ENCODE measurements at places on chromosomes 1 and 21.

GRCh38 chr1:179879797-179880196 lies 2.2 kb upstream of the TOR1AIP2 start:
- DNase-seq: no peak

GRCh38 chr1:201250326-201251011 lies 32.8 kb upstream of the PKP1 start:
- no peak for DNase-seq

DNA sequence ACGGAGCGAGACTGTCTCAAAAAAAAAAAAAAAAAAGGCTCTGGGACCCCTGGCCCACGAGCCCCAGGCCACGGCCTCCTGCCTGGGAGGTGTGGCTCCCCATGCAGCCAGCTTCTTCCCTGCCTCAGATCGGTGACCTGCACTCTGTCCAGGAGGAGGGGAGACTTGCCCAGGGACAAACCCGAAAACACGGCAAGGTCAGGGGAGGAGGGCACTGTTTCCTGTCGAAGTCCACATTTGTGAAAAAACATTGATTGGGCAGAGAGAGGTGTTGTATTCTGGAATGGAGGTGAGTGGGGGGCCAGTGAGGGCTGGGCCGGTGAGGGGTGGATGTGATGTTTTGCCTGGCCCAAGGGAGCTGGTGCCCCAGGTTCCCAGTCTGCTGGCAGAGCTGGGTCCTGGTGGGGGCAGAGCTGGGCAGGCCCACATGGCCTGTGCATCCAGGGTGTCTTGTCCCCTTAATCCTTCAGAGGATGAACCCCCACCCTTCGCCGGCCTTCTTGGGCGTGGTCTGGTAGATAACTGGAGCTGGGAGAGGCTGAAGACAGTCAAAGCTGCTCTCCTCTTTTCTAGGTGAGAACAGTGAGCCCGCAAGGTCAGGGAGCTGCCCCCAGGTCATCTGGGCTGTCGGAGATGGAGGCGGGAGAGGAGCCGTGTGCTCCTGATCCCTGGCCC lies 12.4 kb upstream of the FAAP20 start:
- no peak for DNase-seq

- DNase-seq: no peak
Observed at GRCh38 chr1:71583756-71584155, 502.9 kb upstream of the ZRANB2 start.

- no peak for DNase-seq
Observed at GRCh38 chr21:43358940-43359822, 67.8 kb downstream of the SIK1 start.

GRCh38 chr1:206145771-206146290 lies 28.6 kb upstream of the AVPR1B start:
- no peak for DNase-seq
